Amniotic stem cell (primary cell): ENCODE measurements at places on chromosomes 5 and 9.

GRCh38 chr5:170087168-170087817, 18.4 kb upstream of the FOXI1 start:
- no peak for DNase-seq

GRCh38 chr9:738209-738915, 103.1 kb upstream of the DMRT1 start:
- peak; percentile 79 for DNase-seq

DNA sequence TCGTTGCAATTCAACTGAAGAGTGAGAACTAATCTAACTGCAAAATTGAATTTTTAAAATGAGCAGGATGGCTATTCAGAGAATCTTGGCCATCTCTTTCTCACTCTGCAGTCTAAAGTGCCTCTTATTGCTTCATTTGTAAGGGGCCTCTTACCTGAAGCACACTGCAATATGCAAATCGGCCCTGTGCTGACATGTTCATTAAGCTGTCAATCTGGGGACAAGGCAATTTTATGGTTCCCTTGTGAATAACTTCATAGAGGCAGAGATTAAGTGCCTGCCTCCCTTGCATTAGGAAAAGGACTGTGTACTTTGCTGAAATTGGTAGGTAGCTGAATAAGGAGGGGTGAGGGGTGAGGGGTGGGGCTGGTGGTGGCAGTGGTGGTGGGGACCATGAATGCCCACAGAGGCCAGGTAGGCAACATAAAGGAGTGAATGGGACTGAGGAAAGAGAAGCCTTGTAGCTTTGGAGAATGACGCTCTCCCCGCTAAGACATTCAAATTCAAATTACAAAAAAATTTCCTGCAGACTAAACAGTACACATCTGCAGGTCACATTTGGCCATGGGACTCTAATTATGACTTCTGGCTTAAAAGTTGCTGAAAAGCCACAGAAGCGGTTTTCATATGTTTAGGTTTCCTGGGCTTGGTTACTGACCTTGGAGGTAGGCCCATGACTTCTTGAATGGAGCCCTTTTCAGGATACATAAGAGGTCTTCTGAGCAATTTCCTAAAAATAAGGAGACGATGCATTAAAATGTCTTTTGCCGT, 25.0 kb downstream of the TNFSF8 start:
- no peak for DNase-seq

- no peak for DNase-seq
Measured at GRCh38 chr9:27880635-27881034, 307.4 kb upstream of the C9orf72 start.

DNA sequence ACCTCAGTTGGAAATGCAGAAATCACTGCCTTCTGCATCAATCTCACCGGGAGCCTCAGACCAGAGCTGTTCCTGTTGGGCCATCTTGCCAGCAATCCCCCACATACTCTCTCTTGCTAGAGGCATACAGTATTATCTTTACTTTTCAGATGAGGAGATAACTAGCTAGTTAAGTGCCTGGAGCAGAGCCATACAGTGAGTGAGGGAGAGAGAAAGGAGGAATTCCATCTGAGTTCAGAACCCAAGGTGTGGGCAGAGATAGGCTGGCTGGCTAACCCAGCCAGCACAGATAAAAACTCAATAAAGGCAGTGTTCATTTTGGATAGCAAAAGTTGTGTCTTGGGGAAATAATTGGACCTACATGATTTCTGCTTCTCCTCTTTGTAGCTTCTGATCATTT, 268.0 kb upstream of the KIF2A start:
- DNase-seq = no peak

- no peak for DNase-seq
Measured at GRCh38 chr9:114771889-114772288, 34.0 kb downstream of the TNFSF15 start.

- DNase-seq = no peak
Measured at GRCh38 chr9:14692470-14693250, 572 bp downstream of the ZDHHC21 start.

DNA sequence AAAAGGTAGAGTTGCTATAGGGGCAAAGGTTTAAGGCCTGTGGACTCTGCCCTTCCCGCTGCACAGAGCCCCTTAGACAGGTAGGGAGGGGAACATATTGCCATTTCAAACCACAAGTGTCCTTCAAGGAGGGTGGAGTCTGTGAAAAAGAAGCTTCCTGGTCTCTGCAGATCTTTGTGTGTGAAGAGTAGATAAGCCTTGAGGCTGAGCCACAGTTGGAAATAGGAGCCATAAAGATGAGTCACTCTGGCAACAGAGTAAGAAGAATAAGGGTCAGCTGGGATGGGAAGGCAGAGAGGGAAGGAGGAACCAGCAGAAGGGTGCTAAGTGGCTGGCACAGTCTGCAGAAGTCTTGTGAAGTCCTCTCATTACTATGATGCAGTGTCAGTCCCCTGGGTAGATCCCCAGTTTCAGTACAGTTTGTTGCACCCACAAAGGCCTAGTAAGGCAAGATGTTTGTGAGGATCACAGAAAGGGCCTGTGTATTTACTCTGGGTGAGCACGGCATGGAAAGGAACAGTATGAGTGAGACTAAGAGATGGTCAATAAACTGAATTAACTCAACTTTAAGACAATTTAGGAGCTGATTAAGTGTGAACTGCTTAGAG, 18.1 kb downstream of the GRXCR2 start:
- DNase-seq = peak; percentile 31

GRCh38 chr5:107964722-107965121, 294.0 kb upstream of the EFNA5 start:
- DNase-seq = no peak

- DNase-seq = no peak
Measured at GRCh38 chr5:82388181-82388580, 110.0 kb upstream of the RPS23 start.

- DNase-seq = no peak
Measured at GRCh38 chr9:83656032-83656680, 33.2 kb downstream of the IDNK start.

DNA sequence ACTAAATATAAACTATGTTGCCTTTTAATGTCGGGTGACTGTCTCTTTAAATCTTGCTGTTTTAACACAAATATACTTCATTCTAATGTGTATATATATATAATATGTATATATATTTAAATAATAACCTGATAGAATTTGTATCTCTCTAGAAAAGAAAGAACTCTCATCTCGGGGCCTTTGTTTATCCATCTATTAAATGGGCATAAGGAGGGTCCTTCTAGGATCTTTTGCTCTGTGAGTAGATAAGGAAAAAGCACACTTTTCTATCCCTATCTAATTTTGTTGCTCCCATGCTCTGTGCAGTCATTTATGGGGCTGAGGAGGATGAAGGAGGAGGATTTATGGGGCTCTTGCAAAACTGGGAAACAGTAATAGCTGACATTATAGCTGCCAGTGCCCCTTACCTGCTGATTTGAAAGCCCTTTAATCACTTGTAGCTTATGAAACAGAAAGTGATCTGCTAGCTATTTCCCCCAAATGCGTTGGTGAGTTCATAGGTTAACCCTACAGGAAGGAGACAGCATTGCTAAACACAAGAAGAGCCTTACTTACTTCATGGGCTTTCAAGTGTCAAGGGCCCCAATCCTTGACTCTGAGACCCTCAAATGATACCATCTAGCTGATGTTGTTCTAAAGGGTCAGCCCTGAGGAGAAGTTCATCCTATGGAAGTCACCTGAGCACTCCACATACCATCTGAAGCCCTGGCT, 5.8 kb upstream of the PPARGC1B start:
- no peak for DNase-seq

DNA sequence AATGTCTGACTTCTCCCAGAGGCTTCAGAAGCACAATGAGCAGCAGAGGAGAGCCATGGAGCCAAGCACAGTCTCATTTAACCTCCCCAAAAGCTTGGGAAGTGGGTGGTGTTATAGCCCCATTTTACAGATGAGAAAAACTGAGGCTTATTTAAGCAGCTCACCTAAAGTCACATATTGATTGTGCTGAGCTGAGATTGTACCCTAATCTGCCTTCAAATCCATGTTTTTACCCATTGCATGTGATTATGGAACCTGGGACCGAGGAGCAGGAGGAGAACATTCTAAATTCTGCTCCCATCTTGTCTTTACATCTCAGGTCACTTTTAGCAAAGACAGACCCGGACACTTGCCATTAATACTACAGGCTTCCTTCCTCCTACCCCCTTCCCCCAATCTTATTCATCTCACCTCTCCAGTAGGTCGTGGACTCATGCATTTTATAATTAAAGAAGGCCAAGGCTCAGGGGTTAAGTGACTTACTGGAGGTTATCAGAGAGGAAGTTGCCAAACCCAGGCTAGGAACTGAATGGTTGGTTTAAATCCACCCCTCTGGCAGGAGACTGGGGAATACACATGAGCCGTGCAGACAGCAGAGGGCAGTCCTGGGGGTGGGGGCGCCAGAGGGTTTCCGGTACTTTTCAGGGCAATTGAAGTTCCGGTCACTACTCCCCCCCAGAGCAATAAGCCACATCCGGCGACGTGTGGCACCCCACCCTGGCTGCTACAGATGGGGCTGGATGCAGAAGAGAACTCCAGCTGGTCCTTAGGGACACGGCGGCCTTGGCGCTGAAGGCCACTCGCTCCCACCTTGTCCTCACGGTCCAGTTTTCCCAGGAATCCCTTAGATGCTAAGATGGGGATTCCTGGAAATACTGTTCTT, 51.0 kb upstream of the IL17B start:
- DNase-seq = no peak

DNA sequence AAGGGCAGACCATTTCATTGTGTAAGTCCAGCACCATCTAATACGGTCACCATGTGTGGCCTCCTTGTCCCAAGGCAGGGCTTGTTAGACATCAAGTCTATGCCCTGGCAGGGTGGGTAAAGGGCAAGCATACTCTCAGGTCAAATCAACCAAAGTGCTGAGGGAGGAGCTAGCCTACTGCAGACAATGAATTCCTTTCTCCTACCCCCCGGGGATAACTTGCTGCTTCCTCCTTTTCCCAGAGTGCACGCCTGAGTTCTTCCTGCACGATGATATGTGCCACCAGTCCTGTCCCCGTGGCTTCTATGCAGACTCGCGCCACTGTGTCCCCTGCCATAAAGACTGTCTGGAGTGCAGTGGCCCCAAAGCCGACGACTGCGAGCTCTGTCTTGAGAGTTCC, 71.4 kb downstream of the RFK start:
- no peak for DNase-seq

DNA sequence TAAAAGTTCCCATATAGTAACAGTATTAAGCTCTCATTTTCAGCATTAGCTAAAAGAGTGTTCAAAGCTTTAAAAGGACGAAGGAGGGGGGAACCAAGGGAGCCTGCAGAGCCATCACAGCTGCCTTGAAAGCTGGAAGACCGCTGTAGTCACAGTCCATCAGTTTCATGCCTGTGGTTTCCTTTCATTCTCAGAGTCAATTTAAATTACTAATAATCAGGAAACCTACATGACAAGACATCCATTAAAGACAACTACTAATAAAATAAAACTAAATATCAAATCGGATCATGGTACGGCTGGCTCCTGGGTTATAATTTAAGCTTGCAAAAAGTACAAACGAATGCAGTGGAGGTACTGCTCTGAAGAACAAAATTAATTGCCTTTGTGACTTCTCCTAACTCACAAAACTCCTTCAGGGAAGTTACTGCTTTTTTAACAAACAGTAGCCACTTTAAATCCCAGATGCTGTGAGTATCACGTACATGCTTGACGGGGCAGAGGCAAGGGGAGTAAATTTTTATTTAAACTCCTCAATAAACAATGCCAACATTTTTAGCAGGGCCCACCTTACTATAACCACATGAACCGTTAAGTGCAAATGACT, 213.5 kb downstream of the DENND1A start:
- no peak for DNase-seq

- DNase-seq = no peak
Measured at GRCh38 chr5:17400724-17401469, 97.1 kb upstream of the TAF11L2 start.

- DNase-seq = no peak
Measured at GRCh38 chr5:72156946-72157624, 49.8 kb downstream of the MAP1B start.

- no peak for DNase-seq
Measured at GRCh38 chr5:143133721-143134120, 269.8 kb downstream of the NR3C1 start.

DNA sequence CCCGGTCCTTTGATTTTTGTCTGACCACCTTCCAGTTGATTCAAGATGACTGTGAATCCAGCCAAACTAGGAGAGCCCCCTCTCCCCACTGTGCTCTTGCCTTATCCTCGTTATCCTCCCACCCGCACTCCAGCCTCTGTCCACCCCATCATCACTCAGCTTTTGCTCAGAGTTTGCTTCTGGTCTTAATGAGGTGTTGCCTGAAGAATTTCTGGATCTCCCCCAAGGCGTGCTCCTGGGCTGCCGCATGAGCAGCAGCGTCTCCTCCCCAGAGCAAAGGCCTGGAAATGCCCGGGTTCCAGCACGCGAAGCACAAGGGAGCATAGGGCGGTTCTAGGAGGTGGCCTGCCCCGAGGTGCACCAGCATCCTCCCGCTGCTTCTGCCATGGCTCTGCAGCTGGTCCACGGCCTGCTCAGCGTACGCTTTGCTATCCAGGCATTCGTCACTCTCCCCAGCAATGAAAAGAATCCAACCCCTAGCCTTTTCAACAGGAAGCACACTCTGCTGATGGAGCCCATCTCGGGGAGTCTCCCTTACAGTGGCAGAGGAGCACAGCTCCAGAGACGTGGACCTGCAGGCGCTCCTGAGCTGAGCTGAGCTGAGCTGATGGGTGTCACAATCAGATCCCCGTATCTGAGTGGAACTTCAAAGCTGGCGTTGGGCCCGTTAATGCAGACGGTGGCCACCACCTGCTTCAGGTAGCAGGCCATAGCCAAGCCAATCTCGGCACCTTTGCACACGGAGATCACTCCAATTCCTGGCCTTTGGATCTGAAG, 50.7 kb downstream of the BAAT start:
- DNase-seq = no peak

- no peak for DNase-seq
Measured at GRCh38 chr9:77750981-77751340, 102.8 kb upstream of the GNA14 start.

GRCh38 chr5:80057921-80058320, 22.8 kb downstream of the THBS4 start:
- DNase-seq = no peak

GRCh38 chr5:6584727-6585126, 48.1 kb downstream of the NSUN2 start:
- DNase-seq = no peak

DNA sequence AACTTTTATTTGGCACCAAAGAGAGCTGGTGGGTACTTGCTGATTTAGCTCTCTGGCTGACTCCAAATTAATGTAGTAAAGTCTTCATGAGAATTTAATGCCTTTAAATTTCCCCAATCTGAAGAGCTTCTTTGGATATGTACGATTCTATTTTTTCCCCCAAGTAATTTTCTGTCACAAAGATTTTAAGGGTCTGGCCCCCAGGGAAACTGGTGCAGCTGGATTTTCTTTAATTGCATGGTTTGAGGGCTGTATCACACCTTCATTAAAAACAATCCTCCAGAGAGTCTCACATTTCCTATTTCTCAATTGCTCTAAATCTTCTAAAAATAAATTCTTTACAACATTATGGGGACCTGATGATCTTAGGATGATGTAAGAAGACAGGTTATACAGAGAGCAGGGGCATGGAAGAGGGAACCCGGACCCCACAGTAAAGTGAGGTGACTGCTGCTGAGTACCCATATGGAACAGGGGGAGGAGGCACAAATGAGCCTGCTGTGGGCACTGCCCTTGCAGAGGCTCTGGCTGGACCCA, 158.9 kb downstream of the ENTREP1 start:
- DNase-seq = no peak
